ENCODE measurements at places on chromosomes 13 and 19.

DNA sequence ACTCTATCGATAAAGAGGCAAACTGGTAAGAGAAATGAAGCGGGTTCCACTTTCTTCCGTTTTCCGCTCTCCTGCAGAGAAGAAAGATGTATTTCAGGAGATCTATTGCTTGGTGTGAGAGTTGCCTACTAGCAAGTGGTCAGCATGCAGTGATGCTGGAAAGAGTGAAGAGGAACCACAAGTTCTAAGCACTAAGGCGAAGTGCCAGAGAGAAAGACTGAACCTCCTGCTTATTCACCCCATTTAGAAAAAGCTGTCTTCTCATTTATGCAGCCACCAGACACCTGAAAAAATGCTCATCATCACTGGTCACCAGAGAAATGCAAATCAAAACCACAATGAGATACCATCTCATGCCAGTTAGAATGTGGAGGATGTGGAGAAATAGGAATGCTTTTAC is 78.7 kb upstream of the GPC6 start:
- DNase-seq = no peak

GRCh38 chr19:54952591-54953344 is 5.4 kb upstream of the NLRP7 start:
- DNase-seq = peak; percentile 87

DNA sequence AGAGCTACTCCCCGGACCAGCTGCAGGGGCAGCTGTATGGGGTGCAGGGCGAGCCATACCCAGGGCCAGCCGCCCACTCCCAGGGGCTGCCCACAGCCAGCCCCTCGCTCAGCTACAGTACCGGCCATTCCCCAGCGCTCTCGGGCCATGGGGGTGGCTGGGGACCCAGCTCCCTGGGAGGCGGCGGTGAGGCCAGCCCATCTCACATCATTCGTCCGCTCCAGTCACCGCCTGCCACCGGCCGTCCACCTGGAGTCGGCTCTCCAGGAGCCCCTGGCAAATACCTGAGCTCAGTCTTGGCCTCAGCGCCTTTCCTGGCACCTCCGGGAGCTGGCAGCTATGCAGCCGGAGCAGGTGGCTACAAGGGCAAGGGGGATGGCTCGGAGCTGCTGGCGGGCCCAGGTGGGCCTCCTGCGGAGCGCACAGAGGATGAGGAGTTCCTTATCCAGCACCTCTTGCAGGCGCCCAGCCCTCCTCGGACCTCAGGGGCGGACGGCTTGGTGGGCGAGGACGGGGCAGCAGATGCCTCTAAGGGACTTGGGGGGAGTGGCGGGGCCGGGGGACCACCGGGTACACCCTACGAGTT is 4.9 kb downstream of the PRR12 start:
- no peak for DNase-seq

- peak; percentile 84 for DNase-seq
These were observed 1.4 kb upstream of the RAVER1 start for GRCh38 chr19:10334588-10335351.

GRCh38 chr13:111031531-111031961 is 83.6 kb upstream of the ARHGEF7 start:
- DNase-seq = peak; percentile 74

DNA sequence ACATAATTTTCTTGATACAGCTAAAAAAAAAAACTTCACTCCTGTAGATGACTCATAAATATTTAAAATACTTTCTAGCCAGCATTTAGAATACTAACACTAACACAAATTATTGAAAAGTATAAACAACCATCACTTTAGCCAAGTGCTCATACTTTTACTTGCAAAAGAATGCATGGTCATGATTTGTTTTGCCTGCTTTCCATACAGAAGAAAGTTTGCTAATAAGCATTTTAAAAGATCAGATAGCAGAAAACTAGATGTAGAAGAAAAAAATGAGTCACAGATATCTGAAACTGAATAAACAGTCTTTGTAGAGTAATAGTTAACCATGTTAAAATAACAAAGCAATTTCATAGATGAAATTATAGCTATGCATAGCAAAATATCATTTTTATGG is 2280.4 kb upstream of the PCDH20 start:
- DNase-seq = peak; percentile 3

- no peak for DNase-seq
These were observed 573.8 kb upstream of the MIR17HG start for GRCh38 chr13:90773681-90774080.

DNA sequence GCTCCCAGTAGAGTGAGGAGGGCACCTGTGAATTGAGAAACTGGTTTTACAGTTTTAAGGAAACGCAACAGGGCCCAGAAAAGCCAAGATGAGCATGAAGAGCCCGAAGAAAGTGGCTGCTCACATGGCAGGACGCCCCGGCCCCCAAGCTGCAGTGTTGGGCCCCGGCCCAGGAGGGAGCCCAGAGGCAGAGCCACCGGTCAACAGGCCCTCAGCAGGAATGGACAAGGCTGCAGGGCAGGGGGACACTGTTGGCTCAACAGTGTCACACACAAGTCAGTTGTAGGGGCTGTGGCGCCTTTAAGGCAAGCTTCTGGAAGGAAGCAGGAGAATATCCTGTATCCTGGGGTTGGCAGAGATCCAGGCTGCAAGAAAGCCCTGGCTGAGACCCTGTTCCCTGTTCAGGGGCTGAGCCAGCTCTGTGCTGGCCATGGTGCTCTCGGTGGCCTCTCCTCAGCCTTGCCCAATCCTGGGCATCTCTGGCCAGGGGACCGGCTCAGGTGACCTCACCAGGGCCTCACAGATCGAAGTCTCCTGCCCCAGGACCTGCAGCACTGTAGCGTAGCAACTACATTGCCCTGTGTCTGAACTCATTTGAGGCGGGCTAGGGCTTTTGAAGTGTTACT is 28.0 kb downstream of the UPF1 start:
- no peak for DNase-seq

GRCh38 chr13:25493931-25494640 is 122.3 kb downstream of the ATP8A2 start:
- no peak for DNase-seq

DNA sequence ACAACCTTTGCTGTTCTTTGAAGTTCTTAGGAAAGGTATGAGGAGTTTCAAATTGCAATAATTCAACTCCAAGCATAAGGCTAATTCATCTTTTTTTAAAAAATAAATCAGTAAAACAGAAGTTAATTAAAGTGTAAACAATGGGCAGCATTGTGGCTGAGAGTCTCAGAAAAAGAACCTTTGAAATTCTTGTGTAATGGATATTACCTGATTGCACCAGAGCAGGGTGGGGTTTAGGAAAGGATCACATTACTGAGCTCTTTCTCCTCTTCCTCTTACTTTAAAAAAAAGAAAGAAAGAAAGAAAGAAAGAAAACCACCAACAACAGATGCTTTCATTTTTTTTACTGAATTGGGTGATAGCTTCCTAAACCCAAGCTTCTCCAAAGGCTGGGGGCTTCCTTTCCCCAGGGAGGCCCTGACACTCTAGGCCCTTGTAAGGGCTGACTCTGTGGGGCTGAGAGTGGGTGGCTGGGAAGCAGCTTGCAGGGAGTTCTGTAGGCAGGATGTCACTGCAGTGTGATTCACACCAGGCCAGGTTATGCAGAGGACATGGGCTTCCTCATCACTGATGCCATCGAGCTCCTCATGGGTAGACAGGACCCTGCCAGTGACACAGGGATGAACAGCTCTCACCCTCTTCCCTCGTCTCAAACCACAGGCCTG is 564.5 kb downstream of the FGF9 start:
- no peak for DNase-seq

DNA sequence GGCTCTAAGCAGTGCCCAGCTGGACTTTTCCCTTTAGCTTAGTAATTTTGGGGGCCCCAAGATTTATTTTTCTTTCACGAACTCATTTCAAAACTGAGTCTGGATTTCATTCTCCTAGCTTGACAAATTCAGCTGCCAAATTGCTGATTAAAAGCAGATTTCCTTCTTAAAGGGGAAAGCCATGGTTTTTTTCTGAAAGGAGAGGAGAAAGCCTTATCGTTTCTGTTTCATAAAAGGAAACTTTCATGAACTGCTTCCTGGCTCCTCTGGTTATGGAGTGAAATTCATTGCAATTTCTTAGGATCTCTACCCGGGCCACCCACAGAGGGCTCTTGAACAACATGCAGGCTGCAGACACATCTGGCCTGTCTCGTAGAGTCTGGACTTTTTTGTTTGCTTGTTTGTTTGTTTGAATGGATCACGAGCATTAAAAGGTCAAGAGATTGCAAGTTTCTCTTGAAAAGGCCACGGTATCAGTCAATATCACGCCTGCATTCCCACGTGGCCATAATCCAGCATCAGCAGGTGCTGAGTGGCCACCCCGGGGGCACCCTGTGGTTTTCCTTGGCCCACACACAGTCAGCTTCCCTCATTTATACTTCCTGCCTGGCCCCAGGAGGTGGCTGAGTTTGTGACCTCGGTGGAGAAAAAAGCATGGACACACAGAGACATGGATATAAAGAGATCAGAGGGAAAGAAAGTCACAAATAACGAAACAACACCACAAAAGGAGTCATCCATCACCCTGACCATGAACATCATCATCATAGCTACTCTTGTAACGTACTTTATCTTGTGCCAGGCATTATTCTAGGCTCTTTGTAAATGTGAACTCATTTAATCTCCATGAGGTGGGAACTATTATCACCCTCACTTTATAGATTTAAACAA is 10.5 kb upstream of the KLK4 start:
- DNase-seq = no peak

DNA sequence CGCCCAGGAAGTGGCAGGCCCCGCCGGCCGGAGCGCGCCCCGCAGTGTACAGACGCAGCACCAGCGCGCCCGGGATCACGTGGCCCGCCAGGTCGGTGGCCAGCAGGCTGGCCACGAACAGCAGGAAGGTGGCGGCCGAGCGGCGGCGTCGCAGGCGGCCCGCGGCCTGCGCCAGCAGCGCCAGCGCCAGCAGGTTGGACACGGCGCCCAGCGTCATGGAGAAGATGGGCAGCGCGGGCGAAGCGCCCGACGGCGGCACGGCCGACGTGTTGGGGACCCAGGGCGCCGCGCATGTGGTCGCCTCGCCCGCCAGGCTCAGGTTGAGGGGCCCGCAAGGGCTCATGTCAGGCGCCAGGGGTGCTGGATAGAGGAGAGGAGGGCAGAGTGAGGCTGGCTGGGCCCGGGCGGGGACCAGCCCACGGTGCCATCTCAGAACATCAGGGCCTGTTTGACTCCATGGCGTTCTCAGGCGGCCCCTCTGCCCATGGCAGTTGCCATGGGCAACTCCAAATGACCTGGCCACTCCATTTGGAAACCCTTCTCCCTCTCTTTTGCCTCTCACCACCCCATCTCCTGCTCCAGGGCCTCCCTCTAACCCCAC is 1.1 kb downstream of the PTGER1 start:
- no peak for DNase-seq

DNA sequence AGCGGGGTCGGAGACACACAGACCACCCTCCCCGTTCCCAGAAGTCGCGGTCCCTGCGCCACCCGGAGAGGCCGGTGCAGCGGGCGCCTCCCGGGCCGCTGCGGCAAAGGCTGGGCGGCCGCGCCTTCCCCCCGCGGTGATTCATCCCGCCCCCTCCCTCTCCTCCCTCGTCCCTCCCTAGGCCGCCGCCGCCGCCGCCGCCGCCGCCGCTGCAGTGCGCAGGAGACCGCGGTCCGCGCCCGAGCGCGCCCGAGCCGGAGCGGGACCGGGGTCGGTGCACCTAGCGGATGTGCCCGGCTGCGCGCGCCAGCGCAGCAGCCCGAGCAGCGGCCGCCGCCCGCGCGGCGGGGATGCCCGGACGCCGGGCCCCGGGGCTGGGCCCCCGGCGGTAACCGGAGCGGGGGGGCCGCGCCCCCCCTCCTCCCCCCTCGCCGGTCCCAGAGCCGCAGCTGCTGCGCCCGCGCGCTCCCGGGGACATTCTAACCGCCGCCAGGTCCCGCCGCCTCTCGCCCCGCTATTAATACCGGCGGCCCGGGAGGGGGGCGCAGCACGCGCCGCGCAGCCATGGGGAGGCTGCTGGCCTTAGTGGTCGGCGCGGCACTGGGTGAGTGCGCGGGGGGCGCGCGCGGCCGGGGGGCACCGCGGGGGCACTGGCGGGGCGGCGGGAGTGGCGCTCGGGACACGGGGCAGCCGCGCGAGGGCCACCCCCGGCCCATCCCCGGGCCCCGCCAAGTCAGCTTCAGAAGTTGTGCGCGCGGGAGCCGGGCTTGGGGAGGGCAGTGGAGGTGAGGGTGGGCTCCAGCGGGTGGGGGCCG is at the start of gene SCN1B:
SCN1B (plus strand) TSS at position 214 of the 815 bp plus-strand sequence; CDS start at position 565, 351 bp downstream.
- DNase-seq = no peak

DNA sequence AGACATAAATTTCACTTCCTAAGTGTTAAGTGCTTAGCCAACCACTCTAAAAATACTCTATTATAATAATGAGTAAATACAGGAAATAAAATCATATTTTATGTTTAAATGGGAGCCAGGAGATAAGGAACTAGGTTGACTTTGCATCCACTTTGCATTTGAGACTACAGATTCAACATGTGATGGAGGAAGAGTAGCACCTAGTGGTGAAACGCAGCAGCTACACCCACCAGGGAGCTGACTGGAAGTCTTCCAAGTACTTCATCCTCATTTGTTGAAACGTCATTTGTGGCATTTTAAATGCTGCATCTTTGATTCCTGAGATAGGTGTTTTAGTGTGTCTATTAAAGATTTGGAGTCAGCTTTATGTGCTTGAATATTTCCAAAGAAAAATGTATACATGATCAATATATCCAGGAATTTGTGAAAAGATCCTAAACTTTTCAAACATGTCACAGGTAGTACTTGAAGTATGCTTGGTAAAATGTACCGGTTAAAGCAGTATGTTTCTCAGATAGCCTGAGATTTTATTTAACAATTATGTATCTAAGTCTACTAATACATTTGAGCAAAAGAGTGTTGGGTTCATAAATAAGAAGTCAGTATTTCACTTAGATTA is 17.4 kb upstream of the KCTD12 start:
- no peak for DNase-seq

- DNase-seq = no peak
These were observed 27.1 kb downstream of the RNASEH2B start for GRCh38 chr13:50936679-50937078.

- no peak for DNase-seq
These were observed 2.4 kb upstream of the RGL3 start for GRCh38 chr19:11421371-11422098.

GRCh38 chr19:8449830-8450229 is 5.1 kb downstream of the HNRNPM start:
- DNase-seq = no peak

- DNase-seq = no peak
These were observed 673 bp downstream of the TEAD2 start for GRCh38 chr19:49361438-49362047.

GRCh38 chr13:77019756-77020155 is 7.2 kb downstream of the FBXL3 start:
- no peak for DNase-seq

DNA sequence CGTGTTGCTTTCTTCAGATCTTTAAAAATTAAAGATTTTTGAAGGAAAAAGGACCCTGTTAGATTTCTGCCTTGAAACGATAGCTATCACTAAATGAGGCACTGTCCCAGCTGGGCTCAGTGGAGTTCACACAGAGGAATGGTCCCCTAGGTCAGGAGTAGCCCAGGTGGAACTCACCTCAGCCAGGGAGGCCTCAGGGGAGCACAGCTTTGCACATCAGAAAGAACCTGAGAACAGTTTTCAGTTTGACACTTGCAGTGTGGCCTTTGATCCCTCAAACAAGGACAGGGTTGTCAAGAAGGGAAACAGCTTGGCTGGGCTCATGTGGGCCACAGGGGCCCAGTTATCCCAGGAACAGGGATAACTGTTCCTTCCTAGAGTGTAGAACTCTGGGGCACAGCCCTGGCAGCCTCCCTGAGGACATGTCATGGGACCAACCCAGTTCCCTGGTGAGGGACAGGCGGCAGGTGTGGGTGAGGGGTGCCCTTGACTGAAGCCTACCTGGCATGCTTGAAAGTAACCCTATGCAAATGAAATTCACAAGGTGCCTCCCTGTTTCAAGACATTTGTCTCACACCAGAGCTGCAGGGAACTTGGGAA is 59.4 kb downstream of the CHST8 start:
- no peak for DNase-seq
